NCI-H1436 (cell line): ENCODE measurements at places on chromosomes 6 and 20.

- DNase-seq = no peak
These were observed 35.4 kb upstream of the PHACTR2 start for GRCh38 chr6:143642403-143642802.

DNA sequence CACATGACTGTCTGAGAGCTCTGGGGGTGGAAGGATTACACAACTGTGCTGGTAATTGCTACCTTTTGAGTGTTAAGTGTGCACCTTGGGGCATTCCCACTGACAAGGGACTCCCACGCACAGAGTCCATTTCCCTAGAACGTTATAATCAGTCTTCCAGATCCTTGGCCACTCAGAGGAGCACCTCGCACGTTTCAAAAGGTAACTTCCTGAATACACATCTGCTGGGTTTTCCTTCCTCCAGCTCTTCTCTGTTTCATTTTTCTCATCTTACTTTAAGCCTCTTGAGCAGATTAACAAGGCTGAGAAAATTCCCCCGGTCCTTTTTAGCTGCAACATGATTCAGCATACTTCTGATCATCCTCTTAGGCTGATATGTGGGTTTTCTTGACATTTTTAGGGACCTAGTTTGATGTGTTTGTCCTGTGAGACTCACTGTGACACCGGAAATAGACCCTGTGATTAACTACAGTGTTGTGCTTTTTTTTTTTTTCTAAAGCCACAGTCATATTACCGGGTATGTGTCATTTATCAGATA is 98.4 kb upstream of the DUSP22 start:
- DNase-seq = no peak

DNA sequence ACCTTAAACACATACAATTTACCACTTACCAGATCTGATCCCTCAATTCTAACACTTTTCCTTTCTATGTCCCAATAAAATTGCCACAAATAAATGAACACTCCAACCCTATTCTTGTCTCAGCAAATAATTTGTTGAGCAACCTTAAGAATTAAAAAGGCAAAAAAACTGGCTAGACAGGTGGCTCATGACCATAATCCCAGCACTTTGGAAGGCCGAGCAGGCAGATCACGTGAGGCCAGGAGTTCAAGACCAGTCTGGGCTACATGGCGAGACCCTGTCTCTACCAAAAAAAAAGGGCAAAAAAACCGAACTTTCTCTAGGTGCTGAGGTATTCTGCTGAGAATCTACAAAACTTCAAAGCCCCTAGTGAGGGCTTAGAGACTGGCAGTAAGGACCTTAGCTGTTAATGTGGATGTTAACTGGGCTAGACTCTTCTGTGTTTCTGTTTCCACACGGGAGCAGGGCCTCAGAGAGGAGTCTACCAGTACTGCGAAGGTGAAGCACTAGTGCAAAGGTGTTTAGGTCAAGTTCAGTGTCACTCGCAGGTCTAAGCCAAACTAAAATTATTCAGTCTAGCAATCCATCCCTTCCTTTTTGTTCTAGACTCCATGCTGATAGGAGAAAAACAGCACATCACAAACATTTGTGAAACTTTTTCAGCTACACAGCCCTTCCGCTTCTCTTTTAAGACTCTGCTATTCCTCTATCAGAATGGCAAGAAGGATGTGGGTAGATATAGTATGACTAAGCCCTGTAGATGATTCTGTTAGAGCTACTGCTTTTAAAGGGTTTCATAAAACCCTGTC is 2.6 kb downstream of the FASTKD5 start:
- no peak for DNase-seq

GRCh38 chr6:28747631-28748157 is 176.1 kb downstream of the TRIM27 start:
- DNase-seq = no peak

DNA sequence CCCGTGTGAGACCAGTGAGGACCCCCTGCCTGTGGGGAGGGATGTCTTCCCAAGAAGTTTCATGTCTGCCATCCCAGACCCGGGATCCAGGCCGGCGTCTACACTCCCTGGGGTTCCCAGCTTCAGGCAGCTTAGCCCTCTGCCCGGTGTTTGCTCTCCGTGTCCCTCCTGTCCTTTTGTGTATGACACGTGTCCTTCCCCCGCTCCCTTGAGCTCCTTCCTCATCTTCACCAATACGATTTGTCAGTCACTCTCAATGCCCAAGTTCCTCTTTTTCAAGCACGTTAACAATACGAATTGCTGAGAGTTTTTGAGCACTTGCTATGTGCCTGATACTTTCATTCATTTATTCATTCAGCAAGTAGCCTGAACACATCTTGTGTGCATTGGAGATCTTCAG is 115.6 kb upstream of the PTPN1 start:
- DNase-seq = no peak

GRCh38 chr6:24584382-24584720 is 61.6 kb downstream of the KIAA0319 start:
- peak; percentile 42 for DNase-seq

GRCh38 chr20:25039697-25040437 is 18.1 kb downstream of the ACSS1 start:
- no peak for DNase-seq

GRCh38 chr6:106727480-106728149 is 98.2 kb downstream of the QRSL1 start:
- no peak for DNase-seq

DNA sequence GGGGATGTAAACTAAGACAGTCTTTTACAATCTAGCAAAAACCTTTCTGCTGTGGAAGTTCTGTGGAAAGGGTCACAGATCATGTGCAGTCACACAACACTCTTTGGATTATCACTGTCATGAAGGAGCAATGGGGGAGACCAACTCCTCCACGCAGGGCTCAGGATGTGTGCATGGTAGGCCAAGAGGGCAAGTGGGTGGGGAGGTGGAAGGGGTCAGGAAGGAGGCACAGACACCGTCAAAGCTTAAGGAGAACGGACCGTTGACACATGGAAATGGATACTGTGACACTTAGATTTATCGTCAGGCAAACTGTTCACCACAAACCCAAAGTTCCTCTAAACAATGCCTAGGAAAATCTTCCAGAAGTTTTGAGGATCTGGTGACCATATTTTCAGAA is 215.8 kb downstream of the PAX1 start:
- no peak for DNase-seq

DNA sequence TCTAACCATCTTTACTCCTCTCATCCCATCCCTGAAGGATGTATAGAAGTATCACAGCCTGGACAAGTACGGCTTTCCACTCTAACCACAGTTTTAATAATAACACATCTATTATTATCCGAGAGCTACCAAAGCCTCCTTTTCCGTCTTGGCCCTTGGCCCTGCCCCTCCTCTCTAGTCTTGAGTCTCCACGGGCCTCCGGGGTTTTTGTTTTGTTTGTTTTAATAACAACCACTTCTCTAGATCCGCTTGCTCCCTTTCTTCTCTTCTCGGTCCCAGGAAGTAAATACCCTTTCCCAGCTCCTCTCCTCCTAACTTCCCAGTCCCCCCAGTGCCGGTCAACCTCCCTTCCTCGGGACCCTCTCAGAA is 661 bp downstream of the LCA5 start:
- DNase-seq = no peak

DNA sequence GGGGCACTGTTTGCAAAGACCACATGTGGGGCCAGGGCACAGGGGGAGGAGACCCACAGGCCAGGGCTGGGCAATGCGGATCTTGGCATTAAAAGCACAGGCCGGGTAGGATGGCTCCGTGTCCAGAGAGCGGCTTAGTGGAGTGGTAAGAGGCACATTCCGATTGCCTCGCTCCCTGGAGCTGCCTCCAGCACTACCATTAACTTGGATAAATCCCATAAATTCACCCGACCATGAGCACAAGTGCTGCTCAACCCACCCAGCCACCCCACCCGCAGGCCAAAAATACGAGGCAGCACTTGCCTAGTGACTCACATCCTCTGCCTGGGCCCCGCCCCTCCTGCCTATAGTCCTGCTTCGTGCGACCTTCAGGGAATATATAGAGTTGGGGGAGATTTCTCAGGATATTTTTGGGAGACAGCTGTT is 67.5 kb upstream of the QKI start:
- no peak for DNase-seq

- no peak for DNase-seq
These were observed 229.3 kb downstream of the TMEM242 start for GRCh38 chr6:157094038-157094437.

DNA sequence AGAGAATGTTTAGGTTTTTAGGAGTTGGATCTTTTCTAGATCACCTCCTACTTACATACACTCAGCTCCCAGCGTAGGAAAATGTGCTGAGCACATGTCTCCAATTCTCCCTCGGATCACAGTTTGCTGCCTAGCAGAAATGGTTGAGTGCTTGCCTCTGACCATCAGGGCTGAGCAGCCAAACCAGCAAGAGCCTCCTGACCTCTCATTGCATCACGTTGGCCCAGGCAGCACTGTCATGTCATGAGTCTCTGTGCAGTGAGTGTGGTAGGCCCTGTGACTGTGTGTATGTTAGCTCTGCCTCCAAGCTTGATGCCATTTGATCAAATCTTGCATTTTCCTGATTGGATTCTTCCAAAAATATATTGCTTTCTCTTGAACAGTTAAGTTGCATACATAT is 112.0 kb downstream of the LRRC1 start:
- DNase-seq = no peak

DNA sequence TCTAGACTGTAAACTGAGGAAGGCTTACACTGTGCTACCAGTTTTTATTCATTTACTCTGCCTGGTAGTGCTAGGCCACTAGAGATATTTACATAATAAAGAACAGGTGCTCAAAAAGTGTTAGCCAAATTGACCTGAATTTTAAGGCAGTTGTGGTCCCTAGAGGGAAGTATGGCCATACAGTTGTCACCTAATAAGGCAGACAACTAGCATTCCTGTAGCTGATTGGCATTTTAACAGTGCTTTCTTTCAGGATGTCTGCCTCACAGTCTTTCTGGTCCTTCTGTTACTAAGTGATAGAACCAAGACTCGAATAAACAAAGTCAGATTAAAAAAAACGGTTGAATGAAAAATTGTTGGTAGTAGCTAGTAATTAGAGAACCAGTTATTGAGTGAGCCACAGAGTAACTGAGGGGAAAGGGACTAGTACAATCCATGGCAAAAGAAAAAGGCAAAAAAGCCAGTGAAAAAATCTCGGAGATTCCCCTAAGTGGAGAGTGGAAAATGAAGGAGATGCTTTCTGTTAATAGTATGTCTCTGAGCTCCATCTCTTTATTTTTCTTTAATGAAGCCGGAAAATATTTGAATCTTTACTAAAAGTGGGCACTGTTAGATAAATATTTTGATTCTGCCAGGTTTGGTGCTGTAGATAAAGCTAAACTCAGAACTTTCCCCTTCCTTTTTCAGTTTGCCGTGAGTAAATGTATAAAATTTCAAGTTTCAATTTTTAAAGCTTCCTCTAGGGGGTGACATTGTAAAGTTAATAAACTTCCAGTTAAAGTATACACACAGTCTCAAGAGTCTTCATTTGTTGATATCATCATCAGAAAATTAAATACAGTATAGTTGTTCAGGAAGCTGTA is 9.1 kb downstream of the VTA1 start:
- peak; percentile 13 for DNase-seq

DNA sequence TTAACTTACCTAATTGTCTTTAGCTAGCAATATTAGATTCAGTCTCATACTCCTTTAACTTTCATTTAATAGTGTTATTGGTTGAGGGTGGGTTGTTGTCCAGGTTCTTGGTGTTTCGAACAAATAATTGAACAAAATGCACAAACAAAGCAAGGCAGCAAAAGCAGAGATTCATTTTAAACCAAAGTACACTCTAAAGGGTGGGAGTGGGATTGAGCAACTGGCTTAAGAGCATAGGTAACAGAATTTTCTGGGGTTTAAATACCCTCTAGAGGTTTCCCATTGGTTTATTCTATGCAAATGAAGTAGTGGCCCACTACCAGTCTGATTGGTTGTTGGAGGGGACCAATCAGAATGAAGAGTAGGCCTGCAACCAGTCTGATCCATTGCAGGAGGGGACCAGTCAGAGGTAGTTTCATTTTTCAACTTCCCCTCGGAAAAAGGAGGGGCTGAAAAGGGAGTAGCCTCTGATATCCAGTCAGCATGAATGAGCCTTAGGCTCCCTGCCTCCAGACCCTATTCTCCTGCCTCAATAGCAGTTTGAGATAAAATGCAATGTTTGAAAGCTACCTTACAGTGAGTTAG is 26.3 kb upstream of the RAB23 start:
- no peak for DNase-seq

- DNase-seq = no peak
These were observed 372.1 kb upstream of the HS3ST5 start for GRCh38 chr6:114714836-114715507.

GRCh38 chr6:56904068-56904467 is 50.8 kb upstream of the BEND6 start:
- DNase-seq = no peak

- DNase-seq = no peak
These were observed 59.5 kb downstream of the LYRM4 start for GRCh38 chr6:5201271-5201670.

- no peak for DNase-seq
These were observed 23.6 kb downstream of the HM13 start for GRCh38 chr20:31537890-31538289.

GRCh38 chr6:119482850-119483285 is 133.3 kb upstream of the MAN1A1 start:
- DNase-seq = no peak

GRCh38 chr20:44080646-44081267 is 106.2 kb downstream of the JPH2 start:
- peak; percentile 71 for DNase-seq

GRCh38 chr6:31407699-31408098 is 4.3 kb downstream of the MICA start:
- DNase-seq = no peak

GRCh38 chr6:36350681-36351571 is 14.2 kb upstream of the BNIP5 start:
- no peak for DNase-seq
